ENCODE measurements at places on chromosomes 6 and 20.

- no peak for DNase-seq
Measured at GRCh38 chr6:1391800-1392309, 2.5 kb downstream of the FOXF2 start.

GRCh38 chr20:63103402-63104311 is 96.9 kb upstream of the BHLHE23 start:
- DNase-seq: no peak

- DNase-seq: no peak
Measured at GRCh38 chr6:113600551-113601339, 256.4 kb upstream of the MARCKS start.

DNA sequence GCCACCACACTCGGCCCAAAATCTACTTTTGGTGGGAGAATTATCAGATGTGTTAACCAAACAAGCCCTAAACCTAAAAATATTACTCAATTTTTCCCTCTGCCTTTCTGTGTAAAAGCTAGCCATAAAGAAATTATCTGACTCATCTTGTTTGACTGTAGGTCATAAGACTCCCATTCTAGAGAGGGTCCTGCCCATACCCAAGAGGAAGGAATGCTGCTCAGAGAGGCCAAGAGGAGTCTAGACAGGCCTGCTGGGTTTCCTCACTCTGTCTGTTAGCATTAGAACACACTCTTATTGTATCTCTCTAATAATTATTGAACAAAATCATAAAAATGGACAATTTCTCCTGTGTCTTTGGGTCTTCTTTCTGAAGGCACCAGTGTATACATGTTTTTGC is 26.1 kb downstream of the C6orf141 start:
- DNase-seq: no peak

- no peak for DNase-seq
Measured at GRCh38 chr6:79813143-79813850, 134.1 kb downstream of the ELOVL4 start.

- DNase-seq: no peak
Measured at GRCh38 chr6:76706631-76707030, 634.2 kb upstream of the IMPG1 start.

- DNase-seq: no peak
Measured at GRCh38 chr6:160737934-160738333, 35.9 kb downstream of the PLG start.

GRCh38 chr20:43961541-43962471 is 47.2 kb downstream of the TOX2 start:
- no peak for DNase-seq

GRCh38 chr6:159311618-159312017 is 142.4 kb downstream of the FNDC1 start:
- no peak for DNase-seq

DNA sequence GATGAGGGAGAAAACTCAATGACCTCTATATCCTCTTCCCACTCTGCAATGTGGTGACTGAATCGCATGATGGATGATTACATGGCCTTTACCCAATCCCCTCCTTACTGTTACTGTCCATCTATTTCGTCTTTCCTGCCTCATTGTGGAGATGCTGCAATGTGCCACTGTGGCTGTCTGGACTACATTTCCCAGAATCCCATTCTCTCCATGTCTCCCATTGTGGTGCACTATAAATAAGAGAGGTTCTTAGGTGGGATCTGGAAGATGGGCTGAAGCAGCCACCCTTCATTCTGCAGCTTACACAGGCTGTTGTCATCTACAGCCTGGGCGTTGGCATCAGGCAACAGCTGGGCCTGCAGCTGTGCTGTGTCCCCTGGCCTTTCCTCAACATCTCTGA is 233.6 kb downstream of the PRKN start:
- no peak for DNase-seq

GRCh38 chr6:22231050-22231449 is 65.8 kb downstream of the PRL start:
- no peak for DNase-seq

DNA sequence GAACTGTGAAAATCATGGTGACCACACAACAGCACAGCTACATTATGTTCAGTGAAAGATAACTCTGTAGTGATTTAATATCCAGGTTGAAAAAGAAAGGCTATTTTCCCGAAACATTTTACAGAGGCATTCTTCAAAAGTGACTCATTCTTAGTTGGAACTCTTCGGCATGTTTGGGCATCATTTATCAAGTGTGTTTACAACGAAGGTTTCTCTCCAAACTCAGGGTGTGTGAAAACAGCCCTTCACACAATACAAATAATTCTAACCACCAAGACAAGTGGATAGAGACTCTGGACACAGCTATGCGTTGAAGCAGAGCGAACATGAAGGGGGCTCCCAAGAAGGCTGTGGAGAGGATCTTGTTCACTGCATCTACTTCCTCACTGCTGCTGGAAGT is 57.6 kb downstream of the CBLN4 start:
- no peak for DNase-seq

GRCh38 chr6:11425431-11425871 is 112.1 kb upstream of the TMEM170B start:
- DNase-seq: no peak

DNA sequence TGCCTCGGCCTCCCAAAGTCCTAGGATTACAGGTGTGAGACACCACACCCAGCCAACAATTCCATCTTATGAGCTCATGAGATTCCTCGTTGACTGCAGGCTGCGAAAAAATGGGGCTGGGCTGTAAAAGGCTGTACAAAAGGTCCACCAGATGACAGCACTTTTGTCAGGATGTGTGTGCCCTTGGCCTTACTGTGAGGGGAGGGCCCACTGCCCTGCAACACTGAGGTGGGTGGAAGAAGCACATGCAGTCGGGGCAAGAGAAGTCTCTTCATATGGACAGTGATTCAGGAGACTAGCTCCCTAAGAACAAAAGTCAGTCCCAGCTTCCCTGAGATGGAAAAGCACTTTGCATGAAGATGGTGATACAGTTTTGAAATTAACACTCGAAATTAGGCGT is 50.5 kb downstream of the KCTD20 start:
- DNase-seq: no peak

- DNase-seq: no peak
Measured at GRCh38 chr6:21395121-21395520, 198.4 kb upstream of the SOX4 start.

DNA sequence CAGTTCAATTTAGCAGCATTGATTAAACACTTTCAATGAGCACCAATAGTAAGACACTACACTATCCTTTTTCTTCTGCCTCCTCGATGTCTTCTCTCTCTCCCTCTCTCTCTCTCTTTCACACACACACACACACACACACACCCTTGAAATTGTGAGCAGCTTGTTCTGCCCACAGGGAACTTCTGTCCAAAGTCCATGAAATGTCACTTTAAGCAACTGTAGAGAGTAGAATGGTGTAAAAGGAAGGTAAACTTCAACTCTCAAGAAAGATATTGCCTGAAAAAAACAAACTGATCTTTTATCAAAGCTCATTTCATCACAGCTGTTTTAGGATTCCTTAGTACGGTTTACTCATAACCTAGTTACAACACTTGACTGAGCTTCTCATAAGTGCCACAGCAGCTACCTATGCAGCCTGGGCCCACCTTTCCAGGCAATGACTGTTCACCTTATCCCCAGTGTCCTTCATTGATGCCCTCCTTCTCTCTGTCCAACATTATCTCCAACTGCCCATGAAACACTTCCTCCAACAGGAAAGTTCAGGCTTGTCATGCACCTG is 107.0 kb downstream of the TNFRSF21 start:
- no peak for DNase-seq

DNA sequence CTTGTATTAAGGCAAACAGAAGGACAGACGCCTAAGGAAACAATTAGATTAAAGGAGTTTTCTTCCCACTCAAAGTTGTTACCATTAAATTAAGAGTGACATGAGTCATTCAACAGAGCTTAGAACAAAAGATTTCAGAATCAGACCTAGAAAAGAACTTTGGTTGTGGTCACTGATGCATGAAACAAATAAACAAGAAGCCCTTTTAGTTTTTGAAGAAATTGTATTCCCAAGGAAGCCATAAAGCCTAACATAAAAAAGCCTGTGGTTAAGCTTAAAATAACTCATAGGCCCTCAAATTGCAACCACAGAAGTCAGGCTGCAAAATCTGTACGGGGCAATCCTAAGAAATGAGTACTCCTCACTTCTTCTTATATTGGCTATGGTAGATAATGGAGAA is 17.9 kb upstream of the TRIM26 start:
- DNase-seq: no peak

- no peak for DNase-seq
Measured at GRCh38 chr6:105270511-105270910, 90.7 kb upstream of the POPDC3 start.

DNA sequence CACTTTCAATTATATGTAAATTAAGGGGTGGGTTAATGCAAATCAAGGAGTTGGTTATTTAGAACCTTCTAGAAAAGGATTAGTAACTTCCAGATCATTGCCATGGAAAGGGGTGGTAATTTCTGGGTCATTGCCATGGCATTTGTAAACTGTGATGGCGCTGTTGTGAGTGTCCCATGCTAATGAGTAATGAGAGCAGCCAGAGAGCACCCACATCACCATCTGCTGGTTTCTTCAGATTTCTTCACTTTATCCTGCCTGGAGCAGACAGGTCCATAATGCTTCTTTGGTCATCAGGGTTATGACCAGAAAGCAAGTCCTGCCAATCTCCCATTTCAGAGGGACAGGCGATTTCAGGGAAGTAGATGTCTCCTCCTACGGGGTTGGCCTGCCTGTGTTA is 311.3 kb upstream of the CNR1 start:
- no peak for DNase-seq

- no peak for DNase-seq
Measured at GRCh38 chr6:35149891-35150566, 8.9 kb upstream of the TCP11 start.

- no peak for DNase-seq
Measured at GRCh38 chr20:53322651-53323050, 271.0 kb downstream of the ZNF217 start.

GRCh38 chr6:96014846-96015517 is 792 bp upstream of the FUT9 start:
- DNase-seq: no peak

- DNase-seq: no peak
Measured at GRCh38 chr20:20293691-20294385, 74.1 kb upstream of the INSM1 start.

DNA sequence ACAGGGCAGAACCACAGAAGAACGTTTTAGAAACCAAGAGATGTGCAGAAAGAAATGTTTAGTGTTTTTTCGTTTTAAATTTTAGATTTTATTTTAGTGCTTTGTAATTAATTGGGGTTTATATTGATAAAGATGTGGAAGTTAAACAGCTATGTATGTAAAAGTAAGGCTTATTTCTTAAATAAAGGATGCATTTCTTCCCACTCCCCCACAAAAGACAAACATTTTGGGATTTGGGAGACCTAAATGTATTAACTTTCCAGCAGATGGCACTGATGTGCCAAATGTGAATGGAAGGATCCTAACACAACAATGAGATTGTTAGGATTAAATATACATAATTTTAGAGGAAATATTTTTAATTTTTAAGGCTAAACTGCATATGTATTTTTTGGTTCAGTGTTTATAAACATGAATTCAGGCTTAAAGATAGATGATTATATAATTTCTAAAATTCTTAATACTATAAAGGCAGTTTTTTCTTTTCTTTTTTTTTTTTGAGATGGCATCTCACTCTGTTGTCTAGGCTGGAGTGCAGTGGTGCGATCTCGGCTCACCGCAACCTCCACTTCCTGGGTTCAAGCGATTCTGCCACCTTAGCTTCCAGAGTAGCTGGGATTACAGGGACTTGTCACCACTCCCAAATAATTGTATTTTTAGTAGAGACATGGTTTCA is 12.0 kb downstream of the PFDN4 start:
- DNase-seq: no peak

- DNase-seq: no peak
Measured at GRCh38 chr6:87982134-87982533, 65.5 kb upstream of the SPACA1 start.

- no peak for DNase-seq
Measured at GRCh38 chr20:4999788-5000187, 1.5 kb downstream of the SLC23A2 start.

- no peak for DNase-seq
Measured at GRCh38 chr6:126227833-126228702, 111.8 kb upstream of the CENPW start.

GRCh38 chr6:88870717-88871330 is 92.6 kb downstream of the RNGTT start:
- DNase-seq: peak; percentile 17

DNA sequence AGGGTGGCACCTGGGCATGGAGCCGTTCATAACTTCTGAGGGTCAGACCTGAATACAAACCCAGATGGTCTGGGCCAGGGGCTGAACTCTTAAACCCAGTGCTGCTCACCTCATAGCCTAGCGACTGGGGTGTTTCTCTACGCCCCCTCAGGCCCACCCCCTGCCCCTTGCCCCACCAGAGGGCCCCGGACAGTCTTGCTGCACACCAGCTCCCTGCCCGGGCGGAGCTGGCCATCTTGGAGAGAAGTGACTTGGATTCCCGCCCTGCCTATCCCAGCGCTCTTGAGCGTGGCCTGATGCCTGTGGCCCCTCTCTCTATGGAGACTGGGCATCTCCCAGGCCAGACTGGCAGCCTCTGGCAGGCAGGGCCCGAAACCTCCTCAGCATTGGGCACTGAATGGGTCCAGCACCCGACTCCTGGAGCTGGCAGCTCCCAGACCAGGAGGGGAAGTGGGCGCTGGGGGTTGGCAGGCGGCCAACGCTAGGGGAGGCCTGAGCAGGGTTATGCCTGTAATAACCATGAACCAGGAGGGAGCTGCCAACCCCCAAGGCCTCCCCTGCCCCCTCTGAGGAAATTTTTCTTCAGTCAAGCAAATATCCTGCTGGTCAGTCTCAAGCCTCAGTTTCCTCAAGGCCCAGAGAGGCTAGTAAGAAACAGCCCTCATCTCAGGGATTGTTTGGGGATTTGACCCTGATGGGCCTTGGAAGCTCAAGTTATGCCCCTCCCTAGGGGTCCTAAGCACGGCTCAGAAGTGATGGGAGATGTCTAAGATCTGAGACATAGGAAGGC is 169.5 kb downstream of the VEGFA start:
- no peak for DNase-seq

DNA sequence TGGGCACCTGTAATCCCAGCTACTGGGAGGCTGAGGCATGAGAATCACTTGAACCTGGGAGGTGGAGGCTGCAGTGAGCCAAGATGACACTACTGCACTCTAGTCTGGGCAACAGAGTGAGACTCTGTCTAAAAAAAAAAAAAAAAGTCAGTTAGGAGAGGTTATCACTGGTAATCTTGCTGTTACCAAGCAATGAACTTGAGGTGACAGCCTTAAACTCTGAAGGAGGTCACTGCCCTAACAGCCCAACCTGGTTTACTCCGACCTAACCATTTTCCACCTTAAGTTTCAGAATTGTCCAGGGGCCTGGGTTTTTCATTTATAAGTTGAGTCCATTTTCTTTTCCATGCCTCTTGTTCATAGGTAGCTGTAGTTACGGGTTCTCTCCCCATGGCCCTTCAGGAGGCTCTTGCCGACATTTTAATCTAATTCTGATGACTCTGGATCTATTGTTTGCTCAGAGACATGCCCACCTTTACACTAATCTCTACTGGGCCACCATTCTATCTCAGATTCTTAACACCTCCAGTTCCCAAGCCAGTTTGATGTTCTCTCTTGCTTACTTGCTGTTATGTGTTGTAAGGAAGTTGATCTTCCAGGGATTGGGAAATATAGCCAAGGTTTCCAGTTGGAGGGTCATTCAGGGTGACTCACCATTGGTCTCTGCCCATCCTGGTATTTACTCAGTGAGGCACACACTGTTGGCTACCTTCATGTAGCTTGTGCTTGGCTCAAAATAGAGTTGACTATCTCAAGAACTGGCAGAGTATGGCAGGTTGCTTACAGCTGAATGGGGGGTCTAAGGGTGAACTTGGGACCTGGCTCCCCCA is 29.1 kb downstream of the SHLD1 start:
- DNase-seq: no peak
